ENCODE measurements at places on chromosomes 11 and 22. TPM values are rescaled to one million over a fixed set of nuclear protein-coding genes. Genes with fewer than 3 reads are reported as not detected.
A peak's percentile ranks its signal among the peaks of the same experiment; 100 is the strongest.

Gene ZNF408
- 11.2 TPM for polyA plus RNA-seq

Gene TRIM51
- not detected for polyA plus RNA-seq

Gene BCL2L13
- 14.1 TPM for polyA plus RNA-seq

Gene TMEM86A
- polyA plus RNA-seq = 0.03 TPM

Gene PRDX5
- 311 TPM for polyA plus RNA-seq

Gene OR8D1
- polyA plus RNA-seq = not detected

Gene OR4C46
- not detected for polyA plus RNA-seq

Gene TSPAN4
- 88.5 TPM for polyA plus RNA-seq

Gene C11orf54
- polyA plus RNA-seq = 36.1 TPM

Gene PTPRCAP
- 0.56 TPM for polyA plus RNA-seq

Gene ZNF280B
- 3.9 TPM for polyA plus RNA-seq

Gene ALDH3B1
- 5.1 TPM for polyA plus RNA-seq

Gene BIK
- polyA plus RNA-seq = 0.27 TPM

Gene ARHGAP8
- polyA plus RNA-seq = not detected

Gene GTSE1
- 10.7 TPM for polyA plus RNA-seq

Gene LMO2
- not detected for polyA plus RNA-seq

- DNase-seq = no peak
Measured at GRCh38 chr22:20624161-20624616, 116.8 kb downstream of the MED15 start.

DNA sequence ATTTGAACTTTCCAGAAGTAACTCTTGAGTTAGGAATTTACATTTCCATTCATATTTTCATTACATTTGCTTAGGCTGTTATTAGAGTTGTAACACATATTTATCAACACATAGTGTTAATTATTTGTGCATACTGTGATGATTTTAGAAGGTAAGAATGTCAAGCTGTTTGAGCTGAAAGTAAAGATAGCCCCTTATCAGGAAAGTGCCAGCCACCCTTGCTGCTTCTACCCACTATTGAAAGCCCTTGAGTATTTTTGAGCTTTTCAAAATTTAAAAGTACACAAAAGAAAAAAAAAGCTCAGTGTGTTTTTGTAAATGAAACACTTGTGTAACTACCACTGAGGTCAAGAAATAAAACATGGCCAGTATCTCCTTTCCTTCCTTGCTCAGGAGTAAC is 8.0 kb downstream of the APLP2 start:
- no peak for DNase-seq

- no peak for DNase-seq
Measured at GRCh38 chr11:44338026-44338425, 28.1 kb upstream of the ALX4 start.

DNA sequence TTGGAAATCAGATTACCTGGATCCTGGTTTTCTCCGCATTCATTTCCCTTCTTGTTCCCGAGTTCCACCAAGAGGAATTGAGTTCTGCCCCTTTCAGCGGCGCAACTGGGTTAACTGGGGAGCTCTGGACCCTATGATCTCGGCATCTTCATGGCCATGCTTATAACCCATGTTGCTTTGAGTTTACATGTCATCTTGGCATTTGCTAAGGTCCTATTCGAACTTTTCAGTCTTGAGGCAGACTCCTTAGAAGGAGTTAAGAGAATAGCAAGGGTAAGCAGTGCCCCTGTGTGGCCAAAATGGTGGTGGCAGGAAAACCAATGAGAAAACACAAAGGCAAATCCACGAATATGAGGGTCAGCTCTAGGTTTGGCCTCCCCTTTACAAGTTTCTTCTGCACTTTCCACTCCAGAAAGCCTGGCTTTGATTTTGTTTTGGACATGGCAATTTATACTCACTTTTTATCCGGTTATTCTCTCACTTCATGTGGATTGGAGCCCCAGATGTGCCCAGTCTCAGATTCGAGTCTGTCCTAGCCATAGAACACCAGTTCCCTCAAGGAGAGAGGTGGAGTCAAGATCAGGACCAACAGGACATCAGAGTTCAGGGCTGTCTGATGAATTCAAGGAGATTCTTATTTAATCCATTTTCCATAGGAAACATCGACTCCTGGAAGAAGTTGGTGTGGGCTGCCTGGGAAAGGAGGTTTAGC is 55.3 kb upstream of the FBXO3 start:
- peak; percentile 13 for DNase-seq

GRCh38 chr11:79686703-79687419 is 246.0 kb upstream of the TENM4 start:
- no peak for DNase-seq

DNA sequence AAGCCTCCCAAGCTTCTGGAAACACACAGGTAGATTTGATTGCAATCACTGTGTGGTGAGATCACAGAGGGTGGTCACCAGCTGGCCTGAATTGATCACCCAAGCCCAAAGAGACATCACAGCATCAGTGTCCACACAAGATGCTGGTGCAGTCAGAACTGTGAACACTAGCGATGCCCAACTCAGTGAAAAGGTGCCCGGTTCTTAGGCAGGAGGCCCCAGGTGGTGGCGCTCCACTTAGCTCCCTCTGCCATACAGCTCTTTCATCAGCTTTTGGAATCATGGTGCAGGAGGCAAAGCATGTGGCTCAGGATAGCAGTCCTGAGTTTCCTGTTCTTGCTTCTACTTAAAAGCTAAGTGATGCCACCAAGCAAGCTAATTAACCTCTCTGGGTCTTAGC is 11.1 kb downstream of the DGCR2 start:
- DNase-seq = no peak

- DNase-seq = no peak
Measured at GRCh38 chr11:68412593-68413475, 47.7 kb upstream of the PPP6R3 start.

- no peak for DNase-seq
Measured at GRCh38 chr11:57150454-57150917, 31.3 kb upstream of the LRRC55 start.

DNA sequence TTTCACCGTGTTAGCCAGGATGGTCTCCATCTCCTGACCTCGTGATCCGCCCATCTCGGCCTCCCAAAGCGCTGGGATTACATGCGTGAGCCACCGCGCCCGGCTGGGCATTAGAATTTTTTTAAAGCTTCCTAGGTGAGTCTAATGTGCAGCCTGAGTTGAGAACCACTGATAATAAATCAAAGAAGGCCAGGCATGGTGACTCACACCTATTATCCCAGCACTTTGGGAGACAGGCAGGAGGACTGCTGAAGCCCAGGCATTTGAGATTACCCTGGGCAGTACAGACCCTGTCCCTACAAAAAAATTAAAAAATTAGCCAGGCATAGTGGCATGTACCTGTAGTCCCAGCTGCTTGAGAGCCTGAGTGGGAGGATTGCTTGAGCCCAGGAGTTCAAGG is 13.7 kb downstream of the MEI1 start:
- peak; percentile 22 for DNase-seq

GRCh38 chr11:61549662-61550568 is 31.0 kb downstream of the SYT7 start:
- DNase-seq = no peak

DNA sequence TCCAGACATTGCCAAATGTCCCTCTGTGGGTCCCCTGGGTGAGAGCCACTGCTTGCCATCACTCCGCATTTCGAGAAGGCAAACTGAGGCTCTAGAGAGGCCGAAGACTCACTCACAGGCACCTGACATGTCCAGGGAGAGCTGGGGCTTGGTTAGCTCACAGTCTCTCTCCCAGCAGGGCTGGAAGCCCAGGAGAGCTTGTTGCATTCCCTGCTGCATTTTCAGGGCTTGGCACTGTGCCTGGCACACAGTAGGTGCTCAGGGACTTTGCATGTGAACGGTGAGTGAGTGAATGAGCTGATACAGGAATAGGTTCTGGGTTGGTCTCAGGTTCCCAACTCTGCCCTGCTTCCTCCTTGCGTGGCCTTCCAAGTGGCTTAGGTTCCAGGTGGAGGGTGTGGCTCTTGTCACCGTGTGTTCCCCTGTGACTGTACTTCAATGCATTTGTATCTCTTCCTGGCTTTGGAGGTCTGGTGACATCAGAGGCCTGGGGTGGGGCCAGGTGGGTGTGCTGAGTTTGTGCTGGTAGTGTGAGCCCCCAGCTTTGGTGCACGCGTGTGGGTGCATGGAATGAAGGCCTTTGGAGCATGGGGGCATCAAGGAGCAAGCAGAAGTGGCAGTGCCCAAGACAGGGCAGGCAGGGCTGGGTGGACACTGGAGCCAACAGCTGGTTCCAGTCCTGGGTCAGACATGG is 18.4 kb upstream of the SMIM38 start:
- no peak for DNase-seq

- peak; percentile 95 for DNase-seq
Measured at GRCh38 chr22:25402501-25403283, 161.8 kb upstream of the GRK3 start.

- no peak for DNase-seq
Measured at GRCh38 chr11:44134625-44135024, 39.1 kb downstream of the EXT2 start.

GRCh38 chr11:61800331-61801281 is 7.9 kb downstream of the FEN1 start:
- no peak for DNase-seq

GRCh38 chr11:120898568-120898967 is 125.3 kb upstream of the TBCEL start:
- DNase-seq = no peak

- DNase-seq = no peak
Measured at GRCh38 chr11:69496631-69497220, 15.3 kb downstream of the LINC01488 start.

DNA sequence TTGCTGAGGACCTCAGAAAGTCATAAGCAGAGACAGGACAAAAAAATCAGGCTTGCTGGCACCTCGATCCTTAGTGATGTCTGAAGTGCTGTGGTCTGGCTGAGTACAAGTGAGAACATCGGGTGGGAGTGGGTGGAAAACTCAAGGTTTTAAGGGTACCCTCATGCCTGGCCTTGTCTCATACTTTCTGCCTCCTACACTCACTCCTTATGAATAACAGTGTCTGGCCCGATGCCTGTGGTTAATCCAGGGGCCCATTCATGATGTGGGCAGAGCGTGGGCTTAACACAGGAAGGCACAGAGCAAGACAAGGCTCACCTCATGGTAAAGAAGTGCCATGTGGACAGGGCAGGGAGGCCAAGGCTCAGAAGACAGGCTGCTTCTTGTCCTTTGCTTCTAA is 11.0 kb upstream of the UCP3 start:
- no peak for DNase-seq

DNA sequence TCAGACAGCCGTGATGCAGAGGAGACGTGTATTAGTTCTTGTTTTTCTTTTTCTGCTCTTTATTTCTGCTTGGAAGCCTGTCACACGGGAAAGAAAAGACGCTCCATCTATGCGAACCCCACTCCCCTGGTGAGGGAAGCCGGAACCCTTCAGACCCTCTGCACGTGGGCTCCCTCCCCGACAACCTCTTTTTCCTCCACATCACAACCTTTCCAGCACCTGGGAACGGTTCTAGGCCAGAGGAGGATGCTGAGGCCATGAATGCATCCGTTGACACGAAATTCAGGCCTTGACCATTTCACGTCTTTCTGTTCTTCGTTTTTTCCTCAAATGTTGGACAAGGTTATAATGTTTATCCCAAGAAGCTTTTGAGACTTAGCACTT is 85.3 kb upstream of the WNT7B start:
- no peak for DNase-seq

- DNase-seq = peak; percentile 45
Measured at GRCh38 chr11:115656669-115657068, 152.5 kb upstream of the CADM1 start.

DNA sequence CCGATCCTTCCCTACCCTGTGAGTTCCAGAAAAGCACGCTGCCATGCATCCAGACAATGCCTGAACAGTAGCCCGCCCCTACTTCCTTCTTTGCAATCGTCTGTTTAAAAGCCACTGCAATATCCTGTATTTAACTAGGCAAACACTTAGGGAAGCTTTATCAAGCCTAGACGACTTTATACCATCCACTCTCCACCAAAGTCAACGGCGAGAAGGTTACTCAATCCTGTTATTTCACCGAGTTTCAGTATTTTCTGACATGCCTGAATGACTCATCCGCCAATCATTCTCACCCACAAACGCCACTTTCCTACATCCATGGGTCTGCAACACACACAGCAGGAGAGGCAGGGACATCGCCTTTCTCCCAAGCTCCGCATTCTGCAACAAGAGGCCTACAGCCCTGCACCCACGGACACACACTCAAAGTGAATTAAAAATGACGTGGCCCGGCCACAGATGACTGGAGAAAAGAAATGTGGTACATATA is 9.3 kb downstream of the CELSR1 start:
- peak; percentile 95 for DNase-seq

DNA sequence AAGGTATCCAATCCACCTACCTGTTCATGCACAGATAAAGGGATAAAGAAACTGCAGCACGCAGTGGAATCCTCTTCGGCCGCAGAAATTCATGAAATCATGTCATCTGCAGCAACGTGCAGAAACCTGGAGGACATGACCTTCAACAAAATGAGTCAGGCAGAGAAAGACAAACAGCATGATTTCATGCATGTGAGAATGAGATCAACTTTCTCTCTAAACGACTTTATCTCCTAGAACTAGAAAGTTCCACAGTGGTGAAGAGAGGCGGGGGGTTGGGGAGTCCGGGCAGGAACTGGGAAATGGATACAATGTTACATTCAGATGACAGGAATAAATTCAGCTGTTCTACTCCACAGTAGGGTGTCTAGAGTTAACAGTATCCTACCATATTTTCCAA is 9.9 kb downstream of the RGL4 start:
- DNase-seq = peak; percentile 50

DNA sequence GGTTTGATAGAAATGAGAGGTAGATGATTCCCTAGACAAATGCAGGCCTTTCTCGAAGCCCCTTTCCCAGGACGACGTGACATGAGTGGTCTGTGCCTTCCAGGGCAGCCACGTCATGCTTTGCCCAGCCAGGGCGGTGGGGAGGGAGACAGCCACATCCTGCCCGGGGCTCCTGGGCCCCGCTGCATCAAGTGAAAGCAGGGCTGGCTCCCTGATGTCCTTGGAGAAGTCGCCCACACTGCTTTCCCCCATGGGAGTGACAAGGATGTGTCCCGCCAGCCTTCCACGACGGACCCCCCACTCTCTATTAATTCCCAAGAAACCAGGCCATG is 13.2 kb downstream of the PPARA start:
- DNase-seq = no peak

GRCh38 chr11:57453543-57454177 is 6.7 kb upstream of the RTN4RL2 start:
- peak; percentile 94 for DNase-seq

DNA sequence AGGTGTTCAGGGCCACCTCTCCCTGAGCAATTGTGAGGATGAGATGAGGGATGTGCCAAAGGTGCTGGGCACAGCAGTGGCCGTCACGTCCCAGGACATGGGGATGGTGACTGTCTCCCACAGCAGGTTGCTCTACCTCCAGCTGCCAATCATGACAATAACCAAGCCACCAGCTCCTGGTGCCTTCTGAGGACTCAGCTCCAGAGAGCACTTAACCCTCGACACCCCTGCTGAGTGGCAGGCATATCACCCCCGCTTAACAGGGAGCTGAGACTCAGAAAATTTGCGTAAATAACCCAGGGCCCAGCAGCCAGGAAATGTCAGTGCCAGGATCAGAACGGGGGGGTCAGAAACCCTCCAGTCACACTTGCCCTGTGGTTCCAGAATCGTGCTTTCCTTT is 8.4 kb upstream of the PNPLA5 start:
- no peak for DNase-seq

GRCh38 chr11:28017816-28018215 is 90.1 kb downstream of the KIF18A start:
- no peak for DNase-seq

GRCh38 chr11:30322191-30322590 is 713 bp upstream of the ARL14EP start:
- no peak for DNase-seq
